HS-5 (cell line): ENCODE measurements at places on chromosomes 6 and 20.

GRCh38 chr6:11710311-11710761 is 68.3 kb downstream of the ADTRP start:
- no peak for DNase-seq

DNA sequence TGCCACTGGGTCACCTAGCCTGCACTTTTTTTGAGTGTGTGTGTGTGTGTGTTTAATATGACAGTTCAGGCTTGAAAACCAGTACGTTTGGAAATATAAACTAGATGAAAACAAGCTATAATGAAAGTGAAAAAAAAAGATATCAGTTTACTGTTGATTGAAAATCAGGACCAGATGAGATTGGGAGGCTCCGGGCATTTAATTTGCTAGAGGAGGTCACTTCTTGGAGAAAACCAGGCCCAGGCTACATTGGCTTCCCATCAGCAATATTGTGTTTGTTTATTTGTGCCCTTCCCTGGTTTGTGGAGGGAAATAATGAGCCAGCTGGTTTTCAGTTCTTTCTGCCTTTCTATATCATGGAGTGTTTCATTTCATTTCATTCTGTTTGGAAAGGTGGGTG is 246.6 kb upstream of the JAG1 start:
- DNase-seq: no peak

DNA sequence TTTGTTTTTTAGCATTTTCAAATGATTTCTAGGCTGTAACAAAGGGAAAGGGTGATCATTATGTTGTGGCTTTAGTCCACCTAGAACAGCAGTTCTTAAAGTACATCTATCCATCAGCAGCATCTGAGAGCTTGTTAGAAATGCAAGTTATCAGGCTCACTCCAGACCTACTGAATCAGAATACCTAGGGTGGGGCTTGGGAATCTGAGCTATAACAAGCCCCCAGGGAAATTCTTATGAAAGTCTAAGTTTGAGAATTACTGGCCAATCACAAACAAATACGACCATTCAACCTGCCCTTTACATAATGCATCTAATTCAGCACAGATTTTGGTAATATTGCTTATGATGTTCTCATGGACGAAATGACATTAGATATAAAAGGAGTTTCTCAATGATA is 123.5 kb downstream of the LAMP5 start:
- DNase-seq: no peak

GRCh38 chr20:61048302-61048701 is 203.8 kb upstream of the CDH4 start:
- no peak for DNase-seq

DNA sequence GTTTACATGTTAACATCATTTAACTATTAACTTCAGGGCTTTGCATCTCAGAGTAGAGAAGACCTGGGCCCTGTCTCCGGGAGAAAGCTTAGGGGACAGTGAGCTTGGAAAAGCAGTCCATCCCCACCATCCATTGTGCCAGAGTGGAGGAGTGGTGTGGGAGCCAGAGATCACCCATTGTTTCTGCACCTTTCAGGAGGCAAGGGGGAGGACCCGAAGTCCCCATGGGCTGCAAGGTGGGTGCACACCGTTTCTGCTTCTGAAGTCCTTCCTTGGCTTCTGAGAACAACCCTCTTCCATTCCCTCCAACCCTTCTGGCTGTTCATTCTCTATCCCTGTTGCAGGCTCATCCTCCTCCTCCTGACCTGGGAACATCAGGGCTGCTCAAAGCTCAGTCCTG is 4.0 kb upstream of the PPP1R3G start:
- DNase-seq: no peak
